ENCODE measurements at places on chromosomes 4 and X.

DNA sequence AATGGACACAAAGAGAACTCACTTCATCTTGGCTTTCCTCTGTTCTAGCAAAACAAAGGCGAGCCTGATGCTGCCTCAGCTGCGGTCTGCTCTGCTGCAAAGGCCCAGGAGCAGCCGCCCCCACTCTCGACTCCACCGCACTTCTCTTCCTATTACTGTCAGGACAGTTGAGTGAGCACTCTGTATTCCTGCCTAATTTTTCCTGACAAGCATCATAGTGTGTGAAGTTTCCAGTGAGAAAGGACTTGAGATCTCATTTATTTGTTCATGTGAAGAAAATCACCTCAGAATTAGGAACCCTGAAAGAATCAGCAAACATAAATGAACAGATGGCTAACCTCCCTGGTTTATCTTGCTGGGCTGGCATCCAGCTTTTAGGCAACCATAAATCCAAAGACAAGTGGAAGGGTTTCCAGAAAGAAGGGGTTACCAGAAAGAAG, 15.6 kb downstream of the SCARB2 start:
- DNase-seq: no peak

DNA sequence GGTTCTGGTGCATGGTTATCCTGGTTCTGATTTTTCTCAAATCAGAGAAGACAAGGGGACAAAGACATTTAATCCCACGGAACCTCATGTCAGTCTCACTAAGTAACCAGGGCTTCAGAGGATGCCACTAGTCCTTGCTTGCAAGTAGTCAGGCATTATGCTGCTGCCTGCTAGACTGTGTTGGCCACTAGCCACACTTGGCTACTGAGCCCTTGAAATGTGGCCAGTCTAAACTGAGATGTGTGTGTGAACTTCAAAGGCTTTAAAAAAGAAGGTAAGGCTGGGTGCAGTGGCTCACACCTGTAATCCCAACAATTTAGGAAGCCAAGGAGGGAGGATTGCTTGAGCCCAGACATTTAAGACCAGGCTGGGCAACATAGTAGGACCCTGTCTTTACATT, 48.6 kb upstream of the IGFBP7 start:
- DNase-seq: no peak

GRCh38 chrX:123648028-123648810, 84.6 kb downstream of the THOC2 start:
- peak; percentile 72 for DNase-seq

GRCh38 chrX:118231464-118231863, 114.4 kb upstream of the WDR44 start:
- DNase-seq: no peak

DNA sequence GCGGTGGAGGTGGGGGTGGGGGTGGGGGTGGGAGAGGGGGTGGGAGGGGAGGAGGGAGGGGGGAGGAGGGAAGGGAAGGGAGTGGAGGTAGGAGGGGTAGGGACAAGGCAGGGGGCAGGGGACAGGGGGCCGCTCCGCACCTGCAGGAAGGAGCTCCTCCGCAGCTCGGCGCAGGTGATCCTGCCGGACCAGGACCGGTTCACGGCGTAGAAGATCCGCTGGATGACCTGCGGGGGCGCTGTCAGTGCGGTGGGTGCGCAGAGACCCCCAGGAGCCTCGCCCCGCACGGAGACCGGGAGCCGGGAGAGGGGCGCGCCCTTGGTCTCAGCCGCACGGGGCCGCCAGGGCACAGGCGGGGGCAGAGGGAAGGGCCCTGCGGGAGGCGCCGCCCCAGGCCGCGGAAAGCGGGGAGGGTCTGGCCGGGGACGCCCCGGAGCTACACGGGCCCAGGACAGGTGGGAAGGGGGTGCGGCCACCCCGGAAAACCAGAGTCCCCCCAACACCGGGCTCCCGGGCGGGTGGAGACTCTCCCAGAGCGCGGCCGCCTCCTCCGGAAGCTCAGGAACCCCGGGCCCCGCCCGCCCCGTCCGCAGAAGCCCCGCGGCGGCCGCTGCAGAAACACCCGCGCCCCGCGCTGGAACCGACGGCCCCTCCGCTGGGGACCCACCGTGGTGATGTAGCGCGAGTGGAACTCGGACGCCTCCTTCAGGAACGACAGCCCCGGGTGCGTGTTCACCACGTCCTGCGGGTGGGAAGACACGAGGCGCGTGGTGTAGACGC, 27.6 kb upstream of the GTPBP6 start:
- DNase-seq: no peak

DNA sequence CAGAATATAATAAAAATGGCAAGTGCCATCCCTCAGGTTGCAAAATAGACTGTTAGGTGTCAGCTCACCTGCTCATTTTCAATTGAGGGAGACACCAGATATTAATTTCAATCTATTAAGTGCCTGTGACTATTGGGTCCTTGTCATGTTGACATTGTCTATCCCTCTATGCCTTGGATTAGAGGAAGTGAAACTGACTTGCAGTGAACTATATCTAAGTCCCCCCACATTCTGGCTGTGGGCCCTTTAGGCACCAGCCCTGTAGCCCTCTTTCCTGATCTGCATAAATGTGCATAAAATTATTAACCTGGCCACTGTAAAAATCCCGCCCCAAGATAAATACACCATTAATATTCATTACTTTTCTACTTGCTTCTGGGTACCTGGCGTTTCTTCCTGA, 293.0 kb upstream of the CLNK start:
- no peak for DNase-seq
